Stimulated activated CD8-positive, alpha-beta memory T cell treated with anti-CD3 and anti-CD28 coated beads, Interleukin-7, amount 100 ng/mL, for 1 hour (primary cell): ENCODE measurements at places on chromosomes 12 and 14.
A peak's percentile ranks its signal among the peaks of the same experiment; 100 is the strongest.

DNA sequence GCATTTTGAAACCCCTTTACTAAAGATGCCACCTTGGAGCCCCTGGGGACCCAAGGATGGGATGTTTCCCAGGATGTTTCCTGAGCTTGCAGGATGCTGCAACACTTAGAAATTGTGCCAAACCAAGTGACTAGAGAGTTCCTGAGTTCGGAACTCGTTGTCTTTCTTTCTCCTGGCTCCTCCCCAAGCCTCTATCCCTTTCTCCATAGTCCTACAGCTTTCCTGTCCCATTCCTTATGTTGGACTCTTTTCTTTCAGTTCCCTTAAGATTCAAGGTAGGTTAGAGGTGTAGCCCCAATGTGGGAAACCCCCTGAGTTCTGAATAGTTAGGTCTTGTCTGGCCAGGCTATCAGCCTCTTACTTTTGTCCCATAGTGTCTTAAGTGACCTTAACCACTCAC, 1.4 kb upstream of the KIF5A start:
- no peak for DNase-seq

GRCh38 chr12:67046062-67046461, 223.1 kb upstream of the CAND1 start:
- no peak for DNase-seq

GRCh38 chr12:30012816-30013450, 229.2 kb upstream of the TMTC1 start:
- DNase-seq: no peak

DNA sequence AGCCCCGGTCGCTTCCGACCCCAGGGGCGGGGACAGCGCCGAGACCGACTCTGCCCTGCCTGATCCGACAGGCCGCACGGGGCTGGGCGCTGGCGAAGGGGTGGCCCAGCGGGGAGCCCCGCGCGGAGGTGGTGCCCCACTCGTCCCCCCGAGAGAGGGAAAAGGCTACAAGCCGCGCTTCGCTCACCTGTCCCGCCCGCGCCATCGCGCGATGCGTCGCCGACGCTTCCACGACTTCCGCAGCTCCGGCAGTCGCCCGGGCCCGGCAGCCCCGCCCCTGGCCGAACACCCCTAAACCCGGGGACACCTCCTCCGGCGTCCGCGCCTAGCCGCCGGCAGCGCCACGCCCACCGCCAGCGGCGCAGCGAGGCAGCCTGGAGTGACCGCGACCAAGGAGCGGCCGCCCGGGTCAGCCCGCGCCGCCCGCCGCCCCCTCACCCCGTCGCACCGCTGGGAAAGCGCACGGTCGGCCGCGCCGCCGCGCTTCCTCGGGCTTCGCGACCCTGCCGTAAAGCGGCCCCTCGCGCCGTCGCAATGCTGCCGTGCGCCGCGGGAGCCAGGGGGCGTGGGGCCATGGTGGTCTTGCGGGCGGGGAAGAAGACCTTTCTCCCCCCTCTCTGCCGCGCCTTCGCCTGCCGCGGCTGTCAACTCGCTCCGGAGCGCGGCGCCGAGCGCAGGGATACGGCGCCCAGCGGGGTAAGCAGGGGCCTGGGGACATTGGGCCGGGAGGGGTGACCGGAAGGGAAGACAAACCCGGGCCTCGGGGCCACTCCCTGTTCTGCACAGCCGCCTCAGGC, at the start of the genes BAG5 and COA8:
TSS of gene BAG5 (minus strand) at position 229 of the 797 bp plus-strand sequence. CDS start 1,493 bp downstream, outside the sequence.
TSS of gene COA8 (plus strand) at position 532 of the 797 bp plus-strand sequence. CDS start at position 574, 42 bp downstream.
- peak; percentile 72 for DNase-seq

- no peak for DNase-seq
These were observed 5.7 kb downstream of the TMEM121 start for GRCh38 chr14:105531894-105532623.

DNA sequence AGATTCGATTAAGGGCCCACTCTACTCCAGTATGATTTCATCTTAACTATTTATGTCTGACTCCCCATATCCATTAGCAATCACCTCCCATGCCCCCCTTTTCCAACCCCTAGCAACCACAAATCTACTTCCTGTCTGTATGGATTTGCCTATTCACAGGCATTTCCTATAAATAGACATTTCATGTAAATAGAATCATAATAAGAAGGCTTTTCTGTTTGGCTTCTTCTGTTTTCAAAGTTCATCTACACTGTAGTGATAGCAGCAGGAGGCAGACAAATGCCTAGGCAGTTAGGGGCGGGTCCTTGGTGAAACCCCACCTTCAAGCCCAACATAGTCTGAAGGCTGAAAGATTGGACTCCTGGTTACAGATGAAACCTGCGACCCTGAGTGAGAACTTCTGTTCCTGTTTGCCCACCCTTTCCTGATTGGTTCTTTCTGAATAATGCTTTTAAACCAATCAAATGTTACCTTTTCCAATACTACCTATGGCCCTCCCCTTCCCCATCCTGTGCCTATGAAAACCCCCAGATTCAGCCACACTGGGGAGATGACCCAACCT, 62.1 kb upstream of the HECTD1 start:
- no peak for DNase-seq

GRCh38 chr14:77761205-77761931, 412 bp upstream of the SNW1 start:
- DNase-seq: no peak

DNA sequence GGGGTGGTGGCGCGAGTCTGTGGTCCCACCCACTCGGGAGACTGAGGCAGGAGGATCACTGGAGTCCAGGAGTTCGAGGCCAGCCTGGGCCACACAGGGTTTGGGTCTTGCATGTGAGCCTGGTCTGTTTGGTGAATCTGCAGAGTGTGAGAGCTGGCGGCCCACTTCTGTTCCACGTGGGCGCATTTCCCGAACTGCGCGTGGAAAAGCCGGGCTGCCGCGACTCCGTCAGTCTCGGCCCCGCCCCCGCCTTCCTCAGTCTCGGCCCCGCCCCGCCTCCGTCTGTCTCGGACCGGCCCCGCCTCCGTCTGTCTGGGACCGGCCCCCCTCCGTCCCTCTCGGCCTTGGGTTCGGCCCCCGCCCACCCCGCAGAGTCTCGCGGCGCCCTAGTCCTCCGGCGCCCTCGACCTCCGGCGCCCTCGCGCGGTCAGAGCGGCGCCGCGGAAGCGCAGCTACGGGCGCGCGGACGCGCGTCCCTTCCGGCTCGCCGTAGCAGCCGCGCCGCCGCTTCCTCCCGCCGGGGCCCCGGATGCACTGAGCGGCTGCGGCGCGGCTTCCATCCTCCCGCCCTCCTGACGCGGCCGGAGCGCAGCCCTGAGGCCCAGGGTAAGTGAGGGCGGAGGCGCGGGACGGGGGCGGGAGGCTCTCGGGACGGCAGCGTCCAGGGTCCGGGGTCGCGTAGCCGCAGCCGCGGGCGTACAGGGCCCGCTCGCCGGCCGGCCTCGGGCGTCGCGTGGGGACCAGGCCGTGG, at the start of gene EP400:
TSS of gene EP400 (plus strand) at position 512 of the 751 bp plus-strand sequence. CDS start 10,678 bp downstream, outside the sequence.
- DNase-seq: peak; percentile 90
